Activated CD4-positive, alpha-beta T cell treated with anti-CD3 and anti-CD28 coated beads for 24 hours (primary cell): ENCODE measurements at places on chromosomes 1 and 21.

DNA sequence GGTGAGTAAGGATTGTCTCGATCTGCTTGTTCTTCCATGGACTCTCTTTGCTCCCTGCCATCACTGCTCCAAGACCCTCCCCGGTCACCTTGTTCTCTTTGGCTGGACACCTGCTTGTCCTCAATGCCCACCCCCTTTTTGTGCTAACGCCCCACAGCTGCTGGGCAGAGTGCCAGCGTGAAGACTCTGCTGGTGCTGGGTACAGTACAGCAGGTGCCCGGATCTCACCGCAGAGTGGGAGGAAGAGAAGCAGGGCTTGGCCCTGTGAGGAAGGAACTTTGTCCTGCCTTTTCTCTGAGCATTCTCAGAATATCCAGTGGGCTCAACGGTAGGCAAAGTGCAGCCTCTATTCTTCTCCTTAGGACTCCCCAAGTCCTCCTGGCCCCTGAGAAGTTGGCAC lies 90.1 kb downstream of the PLXNA2 start:
- no peak for DNase-seq

DNA sequence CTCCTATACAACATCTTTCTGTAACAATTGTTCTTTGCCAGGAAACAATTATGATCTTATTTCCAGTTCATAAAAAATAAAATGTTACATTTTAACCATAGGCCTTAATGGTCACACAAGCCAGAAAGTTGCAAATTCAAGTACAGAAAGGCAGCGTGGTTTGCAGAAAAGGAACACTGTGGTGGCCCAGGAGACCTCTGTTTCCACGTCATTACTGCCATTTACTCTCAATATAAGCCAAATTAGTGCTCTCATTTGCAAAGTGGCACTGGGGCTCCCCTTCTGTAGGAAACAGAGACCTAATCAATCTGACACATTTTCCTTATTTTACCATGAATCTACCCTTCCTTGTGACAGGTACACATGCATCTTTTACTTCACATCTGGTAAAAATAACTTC lies 79.3 kb upstream of the TLR5 start:
- no peak for DNase-seq

GRCh38 chr1:175906370-175906769 lies 163.0 kb upstream of the TNR start:
- DNase-seq = no peak

DNA sequence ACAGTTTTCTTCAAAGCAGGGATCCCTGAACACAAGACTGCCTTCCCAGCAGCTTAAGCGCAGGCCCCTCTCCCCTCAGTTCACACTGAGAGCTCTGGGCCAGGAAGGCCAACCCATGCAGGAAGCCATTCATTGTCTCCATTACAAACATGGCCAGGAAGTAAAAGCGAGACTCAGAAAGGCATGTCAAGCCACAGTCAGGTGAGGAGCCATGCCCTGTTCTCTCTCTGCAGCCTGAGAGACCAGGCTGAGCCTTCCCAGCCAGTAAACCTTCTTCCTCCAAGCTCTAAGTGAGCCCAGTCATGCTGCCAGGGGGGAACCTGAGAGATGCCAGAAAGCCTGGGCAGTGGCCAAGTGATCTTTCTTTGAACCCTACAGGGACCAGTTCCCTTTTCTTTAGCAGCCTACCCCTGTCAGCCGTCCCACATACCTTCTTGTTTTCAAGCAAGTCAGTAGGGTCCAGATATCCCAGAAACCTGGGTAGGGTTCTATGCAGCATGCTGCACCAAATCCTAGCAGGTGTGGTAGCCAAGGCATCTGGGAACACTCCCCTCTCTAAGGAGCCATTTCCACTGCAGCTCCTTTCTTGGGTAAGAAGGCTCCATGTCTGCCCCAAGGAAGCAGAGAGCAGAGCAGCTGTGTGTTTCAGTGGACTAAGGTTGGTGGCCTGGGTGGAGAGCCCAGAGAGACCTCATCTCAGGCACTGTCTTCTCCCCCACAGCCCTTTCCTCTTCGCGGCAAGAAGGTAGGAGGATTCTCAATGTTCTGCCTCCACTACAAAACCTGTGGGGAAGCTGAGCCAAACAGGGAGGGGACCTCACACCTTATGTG lies 977 bp downstream of the TRAF3IP3 start:
- DNase-seq = no peak

DNA sequence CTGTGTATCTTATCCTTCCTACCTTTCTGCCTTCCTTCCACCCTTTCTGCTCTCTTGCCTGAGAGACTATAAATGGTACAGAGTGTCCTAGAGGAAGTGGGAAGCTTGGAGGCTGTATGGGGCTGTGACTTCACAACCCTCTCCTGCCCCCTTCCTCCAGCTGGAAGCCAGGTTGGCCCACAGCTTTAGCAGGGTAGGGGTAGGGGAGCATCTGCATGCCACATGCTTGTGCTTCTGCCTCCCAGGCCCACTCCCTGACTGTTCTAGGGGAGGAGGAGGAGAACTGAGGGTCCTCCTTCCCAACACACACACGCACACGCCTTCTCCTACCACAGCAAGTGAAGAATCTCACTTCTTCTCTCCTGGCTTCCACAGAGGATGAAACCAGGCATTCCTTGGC lies 3.9 kb upstream of the SLC27A3 start:
- DNase-seq = no peak

GRCh38 chr21:46517361-46517760 lies 58.7 kb downstream of the DIP2A start:
- no peak for DNase-seq
